ENCODE measurements at places on chromosomes 5 and 9. TPM values are rescaled to one million over a fixed set of nuclear protein-coding genes. Genes with fewer than 3 reads are reported as not detected.
A peak's percentile ranks its signal among the peaks of the same experiment; 100 is the strongest.

DNA sequence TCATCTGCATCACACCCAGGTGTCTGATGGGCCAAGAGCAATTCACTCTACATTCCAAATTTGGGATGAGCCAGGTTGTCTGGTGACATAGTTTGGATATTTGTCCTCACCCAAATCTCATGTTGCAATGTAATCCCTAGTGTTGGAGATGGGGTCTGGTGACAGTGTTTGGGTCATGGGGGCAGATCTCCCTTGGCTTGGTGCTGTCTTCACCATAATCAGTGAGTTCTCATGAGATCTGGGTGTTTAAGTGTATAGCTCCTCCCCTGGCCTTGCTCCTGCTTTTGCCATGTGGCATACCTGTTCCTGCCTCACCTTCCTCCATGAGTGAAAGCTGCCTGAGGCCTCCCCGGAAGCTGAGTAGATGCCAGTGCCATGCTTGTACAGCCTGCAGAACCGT lies 7.4 kb upstream of the SIL1 start:
- H3K36me3 ChIP-seq = no peaks in the 10 kb centered on the region
- H3K27me3 ChIP-seq = no peaks in the 10 kb centered on the region
- DNase-seq = no peak
- H3K27ac ChIP-seq = no peak overlapping the region
- H3K4me1 ChIP-seq = no peaks in the 10 kb centered on the region

- no peak overlapping the region for H3K27ac ChIP-seq
- H3K36me3 ChIP-seq = no peaks in the 10 kb centered on the region
- H3K4me3 ChIP-seq = no peak overlapping the region
- H3K27me3 ChIP-seq = peaks cover 3% of the 10 kb centered on the region
- DNase-seq = no peak
- no peaks in the 10 kb centered on the region for H3K4me1 ChIP-seq
Measured at GRCh38 chr9:117460743-117461142, 45.9 kb upstream of the ASTN2 start.

- peak within 1 kb of the TSS; percentile 61 for H3K4me3 ChIP-seq
- peak within 1 kb of the TSS; percentile 89 for H3K27ac ChIP-seq
- H3K36me3 ChIP-seq = peaks cover 14% of the 10 kb centered on the region
- H3K27me3 ChIP-seq = no peaks in the 10 kb centered on the region
- peaks cover 65% of the 10 kb centered on the region for H3K4me1 ChIP-seq
Measured at GRCh38 chr5:179793468-179794139, at the start of gene LTC4S. Gene LTC4S, plus strand, starts transcription at chr5:179793986. Its CDS starts 95 bp downstream, at chr5:179794081.

GRCh38 chr5:109455598-109456096 lies 45.9 kb upstream of the PJA2 start:
- H3K4me1 ChIP-seq = no peaks in the 10 kb centered on the region
- H3K27me3 ChIP-seq = no peaks in the 10 kb centered on the region
- DNase-seq = no peak
- H3K27ac ChIP-seq = peak overlapping the region; percentile 42

GRCh38 chr5:75242067-75242466 lies 5.4 kb upstream of the ANKRD31 start:
- no peaks in the 10 kb centered on the region for H3K27me3 ChIP-seq
- peaks cover 9% of the 10 kb centered on the region for H3K4me1 ChIP-seq
- H3K27ac ChIP-seq = no peak overlapping the region

- no peaks in the 10 kb centered on the region for H3K36me3 ChIP-seq
- H3K4me1 ChIP-seq = no peaks in the 10 kb centered on the region
- no peak for DNase-seq
- no peak overlapping the region for H3K27ac ChIP-seq
Measured at GRCh38 chr5:167530548-167530947, 760.9 kb upstream of the WWC1 start.

ZNF462 gene
- 1.4 TPM for polyA plus RNA-seq

SUSD3 gene
- polyA plus RNA-seq = 57.4 TPM
